Activated naive CD8-positive, alpha-beta T cell treated with anti-CD3 and anti-CD28 coated beads for 36 hours (primary cell): ENCODE measurements at places on chromosomes 13 and 19. TPM values are rescaled to one million over a fixed set of nuclear protein-coding genes. Genes with fewer than 3 reads are reported as not detected.

GRCh38 chr19:392375-392970 is 16.5 kb downstream of the C2CD4C start:
- H3K27me3 ChIP-seq = peaks cover 11% of the 10 kb centered on the region
- no peak for DNase-seq
- H3K27ac ChIP-seq = no peak overlapping the region
- H3K4me3 ChIP-seq = no peak overlapping the region
- no peaks in the 10 kb centered on the region for H3K4me1 ChIP-seq

DNA sequence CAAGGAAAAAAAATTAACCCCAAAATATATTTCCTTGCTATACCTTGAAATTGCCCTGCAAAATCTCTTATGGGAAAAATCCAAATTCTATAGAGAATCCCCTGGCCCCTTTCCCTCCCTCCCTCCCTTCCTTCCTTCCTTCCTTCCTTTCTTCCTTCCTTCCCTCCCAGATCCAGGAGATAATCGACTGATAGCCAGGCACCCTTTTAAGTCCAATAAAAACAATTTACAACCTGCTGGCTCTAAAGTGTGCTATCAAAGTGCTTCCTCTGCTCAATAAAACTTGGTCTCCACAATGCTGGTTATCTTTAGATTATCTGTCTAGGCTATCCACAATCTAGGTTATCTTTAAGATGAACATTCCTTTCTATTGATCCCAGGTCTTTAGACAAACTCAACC is 83.1 kb upstream of the TUBA3C start:
- H3K27me3 ChIP-seq = peaks cover 18% of the 10 kb centered on the region
- H3K4me3 ChIP-seq = no peak overlapping the region
- no peak overlapping the region for H3K27ac ChIP-seq
- no peak for DNase-seq
- H3K4me1 ChIP-seq = no peaks in the 10 kb centered on the region

GRCh38 chr13:114313061-114313860 is 1.0 kb upstream of the CHAMP1 start:
- H3K27ac ChIP-seq = peak overlapping the region; percentile 92
- H3K4me1 ChIP-seq = peaks cover 36% of the 10 kb centered on the region
- peaks cover 17% of the 10 kb centered on the region for H3K36me3 ChIP-seq
- peak overlapping the region; percentile 81 for H3K4me3 ChIP-seq

DNA sequence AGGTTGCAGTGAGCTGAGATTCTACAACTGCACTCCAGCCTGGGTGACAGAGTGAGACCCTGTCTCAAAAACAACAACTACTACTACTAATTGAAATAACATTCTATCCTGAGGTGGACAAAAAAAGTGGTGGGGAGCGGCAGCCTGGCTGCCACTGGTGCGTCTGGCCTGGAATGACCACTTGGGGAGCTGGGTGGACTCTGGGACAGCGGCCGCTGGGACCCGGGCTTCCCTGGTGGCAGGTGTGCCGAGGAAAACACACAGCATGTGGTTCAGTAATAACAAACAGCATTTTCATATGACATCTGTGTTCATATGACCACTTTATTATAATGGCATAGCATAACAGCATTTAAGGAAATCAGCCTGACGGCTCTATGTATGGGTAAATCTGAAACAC is 33.9 kb downstream of the TFDP1 start:
- H3K36me3 ChIP-seq = peaks cover 14% of the 10 kb centered on the region
- H3K4me3 ChIP-seq = no peak overlapping the region
- no peaks in the 10 kb centered on the region for H3K27me3 ChIP-seq
- no peak for DNase-seq

GRCh38 chr19:55086730-55087541 is 11.3 kb downstream of the EPS8L1 start:
- peak overlapping the region; percentile 55 for H3K4me3 ChIP-seq
- DNase-seq = peak; percentile 66
- peaks cover 23% of the 10 kb centered on the region for H3K4me1 ChIP-seq
- H3K27ac ChIP-seq = no peak overlapping the region
- H3K36me3 ChIP-seq = peaks cover 29% of the 10 kb centered on the region
- peaks cover 74% of the 10 kb centered on the region for H3K27me3 ChIP-seq

GRCh38 chr19:14580623-14581237 is 2.2 kb upstream of the CLEC17A start:
- peaks cover 6% of the 10 kb centered on the region for H3K4me1 ChIP-seq
- H3K36me3 ChIP-seq = no peaks in the 10 kb centered on the region
- H3K4me3 ChIP-seq = no peak overlapping the region

- no peak overlapping the region for H3K27ac ChIP-seq
- DNase-seq = no peak
- H3K4me1 ChIP-seq = no peaks in the 10 kb centered on the region
- H3K36me3 ChIP-seq = no peaks in the 10 kb centered on the region
- no peaks in the 10 kb centered on the region for H3K27me3 ChIP-seq
- no peak overlapping the region for H3K4me3 ChIP-seq
Observed at GRCh38 chr13:104320446-104320845, 1254.2 kb upstream of the SLC10A2 start.

DNA sequence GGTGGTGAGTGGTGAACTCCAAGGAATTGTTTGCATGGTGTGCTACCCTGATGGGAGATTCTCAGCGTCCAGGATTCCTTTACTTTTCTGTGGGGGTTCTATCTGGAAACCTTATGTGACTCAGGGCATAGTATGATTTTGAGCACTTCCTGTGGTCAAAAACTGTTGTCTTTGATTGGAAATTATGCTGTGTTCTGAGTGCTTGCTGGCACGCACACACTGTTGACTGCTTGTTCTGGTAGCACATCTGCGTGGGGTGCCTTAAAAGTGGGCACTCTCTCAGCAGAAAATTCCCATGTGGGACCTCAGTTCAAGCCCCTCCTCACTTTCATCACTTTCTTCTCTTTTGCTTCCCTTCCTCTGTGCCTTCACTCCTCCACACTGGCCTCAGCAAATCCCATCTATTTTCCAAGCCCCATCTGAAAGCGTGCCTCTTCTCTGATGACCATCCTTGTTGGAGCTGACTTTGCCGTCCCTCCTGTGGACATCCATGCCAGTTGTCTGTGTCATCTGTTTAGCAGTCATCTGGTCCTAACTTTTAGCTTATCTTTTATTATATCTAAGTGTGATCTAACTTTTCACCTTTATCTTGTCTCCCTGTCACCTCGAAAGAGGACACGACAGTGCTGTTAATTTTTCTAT is 56.4 kb upstream of the NPAS1 start:
- H3K27me3 ChIP-seq = no peaks in the 10 kb centered on the region
- peaks cover 30% of the 10 kb centered on the region for H3K4me1 ChIP-seq
- no peak for DNase-seq
- peaks cover 1% of the 10 kb centered on the region for H3K36me3 ChIP-seq
- no peak overlapping the region for H3K4me3 ChIP-seq

GRCh38 chr19:17762505-17763229 is 11.4 kb downstream of the FCHO1 start:
- peak overlapping the region; percentile 51 for H3K27ac ChIP-seq
- H3K4me3 ChIP-seq = no peak overlapping the region
- no peak for DNase-seq
- H3K27me3 ChIP-seq = no peaks in the 10 kb centered on the region
- peaks cover 19% of the 10 kb centered on the region for H3K4me1 ChIP-seq

Gene ZNF888
- total RNA-seq = 5.1 TPM

- H3K4me3 ChIP-seq = no peak overlapping the region
- H3K36me3 ChIP-seq = no peaks in the 10 kb centered on the region
- no peak overlapping the region for H3K27ac ChIP-seq
- no peaks in the 10 kb centered on the region for H3K4me1 ChIP-seq
- peaks cover 8% of the 10 kb centered on the region for H3K27me3 ChIP-seq
Observed at GRCh38 chr13:31756346-31756745, 17.0 kb downstream of the RXFP2 start.

DNA sequence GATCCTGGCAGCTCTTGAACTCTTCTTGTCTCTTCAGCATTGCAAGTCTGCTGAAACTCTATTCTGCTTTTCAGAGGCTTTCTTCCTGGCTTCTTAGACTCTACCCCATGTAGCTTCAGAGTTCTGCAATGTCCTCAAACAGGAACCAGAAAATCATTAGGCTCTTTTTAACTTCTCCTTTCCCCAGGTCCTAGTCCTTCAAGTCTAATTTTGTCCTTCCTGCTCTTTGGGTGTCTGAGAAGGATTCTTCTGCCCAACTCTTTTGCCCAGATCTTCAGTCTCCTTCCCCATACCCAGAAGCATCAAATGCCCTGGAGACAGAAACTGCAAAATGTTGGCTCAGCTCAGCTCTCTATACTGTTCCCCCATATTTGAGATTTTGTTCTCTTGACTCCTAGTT is 50.0 kb upstream of the CALM3 start:
- peaks cover 11% of the 10 kb centered on the region for H3K27me3 ChIP-seq
- no peak for DNase-seq
- no peak overlapping the region for H3K4me3 ChIP-seq
- H3K27ac ChIP-seq = no peak overlapping the region
- H3K4me1 ChIP-seq = peaks cover 3% of the 10 kb centered on the region

Gene PSG7
- not detected for total RNA-seq

Gene ZNF432
- 14.9 TPM for total RNA-seq

DNA sequence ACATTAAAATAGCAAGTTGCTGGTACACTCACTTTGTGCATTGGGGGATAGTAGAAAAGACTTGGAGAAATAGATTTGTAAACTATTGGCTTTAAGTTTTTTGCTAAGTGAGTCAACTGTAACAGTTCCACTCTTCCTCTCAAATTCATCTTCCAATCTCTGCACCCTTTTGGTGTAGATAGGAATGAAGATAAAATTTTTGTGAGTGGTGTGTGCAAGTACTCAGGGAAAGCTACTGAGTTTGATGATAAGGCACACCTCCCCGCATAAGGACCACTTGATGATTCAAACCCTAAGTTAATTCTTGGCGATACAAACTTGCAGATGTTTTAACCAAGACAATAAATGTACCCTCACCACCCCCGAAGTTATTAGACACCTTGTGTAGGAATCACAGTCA is 168.3 kb upstream of the SLITRK1 start:
- no peak overlapping the region for H3K4me3 ChIP-seq
- H3K27me3 ChIP-seq = no peaks in the 10 kb centered on the region
- no peak overlapping the region for H3K27ac ChIP-seq
- H3K36me3 ChIP-seq = no peaks in the 10 kb centered on the region

GRCh38 chr13:98129059-98129746 is 13.7 kb upstream of the FARP1 start:
- no peak overlapping the region for H3K27ac ChIP-seq
- H3K27me3 ChIP-seq = peaks cover 14% of the 10 kb centered on the region
- H3K4me1 ChIP-seq = no peaks in the 10 kb centered on the region

DNA sequence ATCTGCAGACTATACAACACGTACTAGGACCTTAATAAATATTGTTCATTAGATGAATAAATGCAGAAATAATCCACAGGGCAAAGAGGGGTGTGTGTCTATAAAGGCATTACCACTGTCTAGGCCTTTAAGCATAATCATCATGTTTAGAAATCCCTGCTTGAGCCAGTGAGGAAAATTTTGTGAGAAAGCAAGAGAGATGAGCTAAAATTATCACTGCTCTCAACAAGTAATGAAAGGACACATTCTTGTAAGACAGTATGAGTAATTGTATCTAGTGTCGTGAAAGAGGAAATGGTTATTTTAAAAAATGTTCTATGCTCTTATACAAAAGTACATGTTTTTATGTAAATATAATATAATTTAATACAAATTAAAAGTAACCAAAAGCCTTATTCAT is 1699.4 kb downstream of the PCDH9 start:
- no peak overlapping the region for H3K27ac ChIP-seq
- H3K4me3 ChIP-seq = no peak overlapping the region
- H3K27me3 ChIP-seq = no peaks in the 10 kb centered on the region
- no peaks in the 10 kb centered on the region for H3K4me1 ChIP-seq
- H3K36me3 ChIP-seq = no peaks in the 10 kb centered on the region

DNA sequence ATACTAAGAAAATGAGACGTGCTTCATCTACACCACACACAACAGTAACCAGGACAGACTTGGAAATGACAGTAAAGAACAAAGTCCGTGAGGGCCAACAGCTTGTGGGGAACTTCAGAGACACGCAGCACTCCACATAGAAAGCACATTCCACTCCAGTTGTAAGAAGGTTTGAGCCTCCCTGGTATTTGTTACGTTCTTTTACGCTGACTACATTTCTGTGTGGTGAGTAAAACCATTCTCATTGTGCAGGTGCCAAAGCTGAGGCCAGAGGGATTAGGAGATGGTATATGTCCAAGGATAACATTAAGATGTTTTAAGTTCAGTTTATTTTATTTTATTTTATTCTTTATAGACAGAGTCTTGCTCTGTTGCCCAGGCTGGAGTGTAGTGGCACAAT is 1189.9 kb downstream of the UQCRFS1 start:
- H3K4me1 ChIP-seq = no peaks in the 10 kb centered on the region
- no peaks in the 10 kb centered on the region for H3K36me3 ChIP-seq
- H3K27me3 ChIP-seq = peaks cover 7% of the 10 kb centered on the region

Gene C19orf73
- total RNA-seq = 1.3 TPM

GRCh38 chr13:41056194-41056593 is 5.1 kb upstream of the WBP4 start:
- no peak overlapping the region for H3K4me3 ChIP-seq
- H3K4me1 ChIP-seq = peaks cover 61% of the 10 kb centered on the region

DNA sequence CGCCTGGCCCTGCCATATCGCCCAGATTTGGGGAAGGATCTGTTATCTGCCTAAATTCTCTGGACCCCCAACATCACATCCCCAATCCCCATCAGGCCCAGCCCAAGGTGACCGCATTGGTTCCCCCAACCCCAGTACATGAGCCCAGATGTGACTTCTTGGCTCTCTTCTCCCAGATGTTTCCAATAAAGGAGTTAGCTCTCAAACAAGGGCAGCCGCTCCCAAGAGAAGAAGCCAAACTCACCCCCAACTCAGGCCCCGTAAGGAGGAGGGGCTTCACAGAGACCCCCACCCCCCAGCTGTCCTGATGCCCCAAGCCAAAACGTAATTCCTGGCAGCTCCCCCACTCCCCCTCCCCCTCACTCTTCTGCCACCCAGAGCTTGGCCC is 6.9 kb downstream of the FBN3 start:
- DNase-seq = no peak
- H3K27ac ChIP-seq = no peak overlapping the region
- peaks cover 12% of the 10 kb centered on the region for H3K27me3 ChIP-seq
- no peaks in the 10 kb centered on the region for H3K4me1 ChIP-seq

GRCh38 chr19:10983026-10983425 is 22.2 kb downstream of the SMARCA4 start:
- no peak overlapping the region for H3K27ac ChIP-seq
- no peak overlapping the region for H3K4me3 ChIP-seq
- peaks cover 5% of the 10 kb centered on the region for H3K36me3 ChIP-seq
- peaks cover 11% of the 10 kb centered on the region for H3K4me1 ChIP-seq
- no peak for DNase-seq

Gene CFD
- 1.8 TPM for total RNA-seq

- H3K4me3 ChIP-seq = no peak overlapping the region
- peak; percentile 4 for DNase-seq
- peaks cover 3% of the 10 kb centered on the region for H3K36me3 ChIP-seq
- H3K27ac ChIP-seq = no peak overlapping the region
- peaks cover 5% of the 10 kb centered on the region for H3K27me3 ChIP-seq
- peaks cover 14% of the 10 kb centered on the region for H3K4me1 ChIP-seq
Observed at GRCh38 chr13:21218351-21219035, 42.0 kb downstream of the MRPL57 start.
